ENCODE measurements at places on chromosomes 7 and 10.

GRCh38 chr7:68823996-68824780, 774.1 kb upstream of the AUTS2 start:
- DNase-seq: no peak

- no peak for DNase-seq
These were observed 577.5 kb downstream of the GLRX3 start for GRCh38 chr10:130713731-130714130.

DNA sequence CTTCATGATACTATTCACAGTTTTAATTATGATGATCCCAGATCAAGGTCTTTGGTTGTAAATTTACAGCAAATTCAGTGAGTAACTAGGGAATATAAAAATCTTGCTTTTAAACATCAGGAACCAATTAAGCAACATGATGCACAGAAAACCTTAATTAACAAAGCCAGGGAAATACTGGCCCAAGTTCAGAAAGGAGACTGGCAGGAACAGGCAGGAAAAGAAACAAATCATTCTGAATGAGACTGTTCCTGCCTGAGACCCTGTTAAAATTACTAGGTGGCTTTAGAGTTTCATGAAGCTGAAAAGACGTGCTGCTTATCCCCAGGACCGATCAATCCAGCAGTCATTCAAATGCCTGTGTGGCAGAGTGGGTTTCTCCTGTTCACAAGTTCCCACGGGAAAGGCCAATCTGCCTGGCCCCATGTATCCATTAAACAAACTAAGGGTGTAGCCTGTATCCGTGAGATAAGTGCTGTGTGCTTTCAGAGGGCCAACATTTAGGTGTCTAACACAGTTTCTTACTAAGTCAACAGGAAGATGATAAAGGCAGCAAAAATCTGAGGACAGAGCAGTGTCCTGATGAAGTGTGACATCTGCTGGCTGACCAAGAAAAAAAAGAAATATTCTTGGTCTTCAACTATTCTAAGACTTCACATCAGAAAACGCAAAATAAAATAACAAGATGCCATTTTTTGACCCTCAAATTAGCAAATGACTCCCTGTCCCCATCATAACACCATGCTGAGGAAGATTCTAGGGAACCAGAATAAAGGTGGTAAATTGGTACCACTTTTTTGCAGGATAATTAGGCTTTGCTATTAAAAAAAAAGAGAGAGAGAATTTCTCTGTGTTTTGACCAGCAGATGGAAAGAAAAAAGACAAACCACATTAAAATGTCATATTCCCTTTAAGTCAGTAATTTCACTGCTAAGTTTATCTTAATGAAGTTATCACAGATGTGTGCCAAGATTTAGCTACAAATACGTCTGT, 34.2 kb downstream of the PUS7 start:
- no peak for DNase-seq

GRCh38 chr10:43202657-43203447, 64.0 kb downstream of the RASGEF1A start:
- peak; percentile 29 for DNase-seq

DNA sequence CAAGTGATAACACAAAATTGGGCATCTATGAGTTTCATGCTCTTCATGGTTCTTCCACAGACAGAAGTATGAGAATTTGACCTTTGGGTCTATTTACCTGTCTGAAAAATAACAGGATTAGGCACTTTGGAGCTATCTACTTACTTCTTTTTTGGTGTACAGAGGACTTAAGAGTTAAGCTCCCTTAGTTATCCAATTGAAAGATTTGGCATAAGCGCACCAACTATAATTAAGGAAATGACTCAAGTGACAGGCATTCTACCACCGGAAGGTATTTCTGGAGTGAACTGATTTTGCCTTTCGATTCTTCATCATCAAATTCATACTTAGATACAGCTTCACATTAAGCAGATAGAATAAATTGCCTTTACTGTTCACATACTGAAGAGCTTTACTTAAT, 43.9 kb downstream of the IFIT5 start:
- DNase-seq: no peak

DNA sequence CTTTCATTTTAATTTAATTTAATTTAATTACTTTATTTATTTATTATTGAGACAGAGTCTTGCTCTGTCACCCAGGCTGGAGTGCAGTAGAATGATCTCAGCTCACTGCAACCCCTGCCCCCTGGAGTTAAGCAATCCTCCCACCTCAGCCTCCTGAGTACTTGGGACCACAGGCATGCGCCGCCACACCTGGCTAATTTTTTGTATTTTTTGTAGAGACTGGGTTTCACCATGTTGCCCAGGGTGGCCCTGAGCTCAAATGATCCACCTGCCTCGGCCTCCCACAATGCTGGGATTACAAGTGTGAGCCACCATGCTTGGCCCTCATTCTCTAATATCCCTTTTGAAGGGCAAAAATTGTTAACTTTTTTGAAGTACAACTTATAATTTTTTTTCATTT, 92.9 kb downstream of the XRCC2 start:
- no peak for DNase-seq

DNA sequence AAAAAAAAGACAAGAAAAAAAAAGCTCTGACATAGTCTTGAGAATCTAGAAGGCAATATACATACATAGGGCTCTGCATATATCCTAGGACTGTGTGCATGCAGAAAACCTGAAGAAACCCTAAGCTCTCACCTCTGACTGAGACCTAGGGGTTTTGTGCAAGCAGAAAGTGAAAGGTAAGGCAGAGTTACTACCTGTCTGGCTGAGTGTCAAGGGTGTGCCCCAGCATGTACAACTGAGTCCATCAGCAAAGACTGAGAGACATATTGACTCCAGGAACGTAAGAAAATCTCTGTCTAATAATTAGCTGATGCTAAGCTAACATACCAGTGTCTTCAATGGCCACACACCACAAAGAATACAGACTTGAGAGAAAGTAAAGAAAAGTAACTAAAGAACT, 16.3 kb upstream of the HNRNPH3 start:
- DNase-seq: no peak

DNA sequence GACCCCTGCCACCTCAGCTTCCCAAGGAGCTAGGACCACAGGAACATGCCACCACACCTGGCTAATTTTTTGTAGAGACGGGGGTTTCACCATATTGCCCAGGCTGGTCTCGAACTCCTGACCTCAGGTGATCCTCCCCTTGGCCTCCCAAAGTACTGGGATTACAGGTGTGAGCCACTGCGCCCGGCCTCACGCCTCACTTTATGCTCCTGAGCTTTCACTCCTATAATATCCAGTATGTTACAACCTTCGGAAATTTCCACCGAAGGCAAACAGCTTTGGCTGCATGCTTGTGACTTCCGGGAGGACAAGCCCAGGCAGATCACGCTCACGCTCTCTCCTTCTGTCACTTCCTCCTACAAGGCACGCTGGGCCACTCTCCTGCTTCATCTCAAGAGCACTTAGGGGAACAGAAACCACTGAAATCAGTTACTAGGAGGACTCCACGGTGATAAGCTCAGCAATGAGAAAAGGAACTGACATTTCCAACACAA, 4.4 kb upstream of the MAD1L1 start:
- DNase-seq: no peak

GRCh38 chr7:135257-135653, 57.1 kb upstream of the FAM20C start:
- DNase-seq: no peak

DNA sequence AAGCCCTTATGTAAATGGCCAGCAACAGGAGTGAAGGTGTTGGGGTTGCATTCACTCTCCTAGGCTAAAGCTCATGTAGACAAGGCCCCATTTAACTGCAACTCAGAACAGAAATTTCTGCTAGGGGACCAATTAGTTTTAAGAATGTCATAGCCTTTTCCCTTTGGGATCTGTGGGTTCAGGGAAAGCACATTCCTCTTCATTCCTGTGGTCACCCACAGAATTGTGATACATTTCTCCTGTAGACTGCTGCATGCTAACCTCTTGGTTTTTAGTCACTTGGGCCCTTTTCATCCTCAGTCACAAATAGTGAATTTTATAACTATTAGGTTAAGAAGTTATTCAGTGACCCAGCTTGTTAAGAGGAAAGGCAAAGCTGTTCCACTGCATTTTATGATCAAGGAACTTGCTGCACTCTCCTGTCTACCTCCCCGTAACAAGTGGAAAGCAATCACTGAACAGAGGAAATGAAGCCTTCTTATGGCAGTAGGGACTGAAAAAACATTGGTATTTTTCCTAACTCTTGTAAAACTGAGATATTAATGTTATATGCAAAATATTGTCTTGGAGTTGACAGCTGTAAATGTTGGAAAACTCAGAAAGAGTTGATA, 124.9 kb downstream of the SND1 start:
- DNase-seq: no peak

DNA sequence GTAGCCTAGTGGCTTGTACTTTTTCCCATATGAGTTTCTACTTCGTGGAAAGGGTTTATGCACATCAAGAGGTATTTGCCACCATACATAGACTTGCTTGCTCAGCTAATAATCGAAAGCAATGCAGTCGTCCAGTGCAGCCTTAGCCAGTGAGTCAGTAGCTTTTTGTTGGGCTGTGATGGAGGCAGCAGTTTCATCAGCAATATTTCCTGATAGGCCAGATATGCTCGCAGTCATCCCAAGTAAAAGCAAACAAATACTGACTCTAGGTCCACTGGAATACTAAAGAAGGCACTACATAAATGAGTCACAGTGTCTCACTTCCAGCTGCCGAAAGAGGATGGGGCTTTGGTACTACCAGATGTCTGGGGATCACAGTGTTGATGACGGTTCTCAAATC, 2.1 kb upstream of the BNIP3 start:
- DNase-seq: no peak

DNA sequence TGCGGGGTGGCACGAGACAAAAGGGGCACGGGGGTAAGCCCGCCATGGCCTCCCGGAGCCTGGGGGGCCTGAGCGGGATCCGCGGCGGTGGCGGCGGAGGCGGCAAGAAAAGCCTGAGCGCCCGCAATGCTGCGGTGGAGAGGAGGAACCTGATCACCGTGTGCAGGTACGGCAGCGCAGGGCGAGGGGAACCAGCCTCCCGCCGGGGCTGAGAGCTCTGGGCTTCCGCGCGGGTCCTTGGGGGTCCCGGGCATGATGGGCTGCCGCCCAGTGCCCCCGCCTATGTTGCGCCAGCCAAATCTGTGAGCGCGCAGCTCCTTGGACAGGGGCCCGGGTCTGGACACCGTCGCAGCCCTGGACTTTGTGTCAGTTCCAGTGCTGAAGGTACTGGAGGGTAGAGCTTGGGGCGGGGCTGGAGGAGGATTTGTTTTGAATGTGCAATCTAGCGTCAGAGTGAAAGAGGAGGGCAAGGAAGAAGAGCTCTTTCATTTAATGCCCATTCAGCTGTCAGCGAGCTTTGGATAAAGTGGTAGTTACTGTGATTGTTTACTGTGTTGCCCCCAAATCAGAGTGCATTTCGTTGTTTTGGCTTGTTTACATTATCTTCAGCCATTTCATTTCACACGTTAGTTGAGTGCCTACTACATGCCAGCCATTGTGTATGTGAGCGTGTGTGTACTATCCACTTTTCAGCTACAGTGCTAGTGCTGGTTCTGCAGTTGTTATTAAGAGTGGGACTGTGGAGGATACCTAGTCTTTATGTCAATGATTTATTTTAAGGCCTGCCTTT, 777 bp downstream of the RUNDC3B start:
- peak; percentile 10 for DNase-seq

DNA sequence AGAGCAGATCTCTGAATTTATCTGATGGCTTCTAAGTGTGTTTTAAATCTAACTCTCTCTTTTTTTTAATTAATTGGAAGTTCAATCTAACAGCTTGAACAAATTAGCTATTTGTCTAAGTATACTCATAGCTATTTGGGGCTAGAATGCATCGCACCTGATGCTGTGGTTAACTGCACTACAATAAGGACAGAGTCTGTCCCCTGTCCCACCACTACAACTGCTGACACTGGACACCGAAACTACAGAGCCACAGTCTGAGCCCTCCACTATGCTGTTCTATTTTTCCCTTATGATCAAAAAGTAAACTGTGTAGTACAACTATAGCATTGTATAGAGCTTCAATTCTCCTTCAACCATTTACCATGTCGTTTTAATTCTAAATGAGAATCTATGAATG, 89.4 kb upstream of the AHR start:
- no peak for DNase-seq

- DNase-seq: no peak
These were observed 17.9 kb upstream of the HMX3 start for GRCh38 chr10:123117644-123118417.

- DNase-seq: peak; percentile 19
These were observed 82.8 kb downstream of the GATA3 start for GRCh38 chr10:8137272-8137681.

DNA sequence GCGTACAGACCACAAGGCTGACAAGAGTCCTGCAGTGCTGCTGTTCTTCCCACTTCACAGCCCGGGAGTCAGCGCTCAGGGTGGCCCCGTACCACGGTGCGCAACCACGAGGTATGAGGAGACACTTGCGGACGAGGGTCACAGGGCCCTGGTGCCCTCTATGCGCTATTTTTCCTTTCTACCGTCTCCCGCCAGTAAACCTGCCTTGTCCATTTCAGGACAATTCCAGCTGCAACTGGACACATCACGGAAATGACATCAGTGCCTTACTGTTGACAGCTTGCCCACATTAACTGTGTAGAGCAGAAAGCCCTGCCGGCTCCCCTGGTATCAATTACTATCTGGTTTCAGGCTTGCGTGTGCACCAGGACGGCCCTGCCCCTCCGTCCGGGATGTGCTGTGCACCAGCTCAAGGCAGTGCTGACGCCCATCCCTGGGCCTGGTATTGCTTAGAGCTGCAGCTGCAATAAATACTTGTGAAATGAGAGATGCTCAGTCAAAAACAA, 65.1 kb downstream of the ZRANB1 start:
- DNase-seq: no peak

DNA sequence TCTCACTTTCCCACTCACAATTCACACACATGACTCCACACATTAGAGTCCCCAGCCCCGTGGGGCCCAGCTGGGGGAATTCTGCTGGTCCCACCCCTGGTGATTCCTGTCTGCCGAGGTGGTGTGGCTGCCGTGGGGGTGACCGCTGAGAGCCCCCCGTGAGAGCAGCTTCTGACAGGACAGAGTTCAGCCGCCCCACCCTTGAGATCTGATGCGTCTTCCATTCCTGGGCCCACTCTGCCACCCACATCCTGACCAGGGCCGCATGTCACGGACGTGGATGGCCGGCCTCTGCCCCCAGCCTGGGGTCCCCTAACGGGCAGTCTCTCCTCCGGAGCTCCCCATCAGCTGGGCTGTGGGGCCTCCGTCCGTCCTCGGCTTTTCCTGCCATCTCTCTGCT, 240.1 kb upstream of the PITRM1 start:
- no peak for DNase-seq

- DNase-seq: no peak
These were observed 10.6 kb downstream of the SKIDA1 start for GRCh38 chr10:21514818-21515351.

Data from stimulated activated CD4-positive, alpha-beta T cell treated with anti-CD3 and anti-CD28 coated beads, Interleukin-1b, Interleukin-23, amount 100 ng/mL, for 4 hours (primary cell).